ENCODE measurements at places on chromosomes 13 and 19.

DNA sequence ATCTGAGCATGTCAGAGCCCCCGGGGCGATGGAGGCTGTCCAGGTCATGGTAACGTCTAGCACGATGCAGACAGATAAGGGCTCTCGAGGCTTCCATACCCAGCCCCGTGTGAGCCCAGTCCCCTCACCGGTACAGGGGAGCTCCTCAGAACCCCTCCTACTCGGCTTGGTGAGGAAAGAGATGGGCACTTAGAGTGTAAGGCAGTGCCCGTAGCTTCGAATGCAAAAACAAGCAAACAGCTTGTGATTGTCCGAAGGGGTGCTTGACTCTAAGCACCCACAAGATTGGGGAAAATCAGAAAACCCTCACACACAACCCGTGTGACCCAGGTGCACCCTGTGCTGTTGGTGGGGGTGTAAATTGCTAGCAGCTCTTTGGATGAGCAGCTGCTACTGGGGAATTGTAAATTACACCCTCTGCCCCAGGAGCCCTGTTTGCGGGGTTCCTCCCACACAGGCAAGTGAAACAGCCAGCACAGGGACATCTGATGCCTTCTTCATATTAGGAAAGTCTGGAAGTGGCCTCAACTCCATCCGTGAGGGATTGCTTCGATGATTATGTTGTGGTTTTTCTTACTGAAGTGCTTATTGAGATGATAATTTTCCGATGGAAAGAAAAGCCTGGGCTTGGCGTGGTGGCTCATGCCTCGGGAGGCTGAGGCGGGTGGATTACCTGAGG lies 918 bp upstream of the PSPN start:
- no peak for DNase-seq

- DNase-seq = no peak
These were observed 7.1 kb upstream of the IFT88 start for GRCh38 chr13:20559659-20560356.

DNA sequence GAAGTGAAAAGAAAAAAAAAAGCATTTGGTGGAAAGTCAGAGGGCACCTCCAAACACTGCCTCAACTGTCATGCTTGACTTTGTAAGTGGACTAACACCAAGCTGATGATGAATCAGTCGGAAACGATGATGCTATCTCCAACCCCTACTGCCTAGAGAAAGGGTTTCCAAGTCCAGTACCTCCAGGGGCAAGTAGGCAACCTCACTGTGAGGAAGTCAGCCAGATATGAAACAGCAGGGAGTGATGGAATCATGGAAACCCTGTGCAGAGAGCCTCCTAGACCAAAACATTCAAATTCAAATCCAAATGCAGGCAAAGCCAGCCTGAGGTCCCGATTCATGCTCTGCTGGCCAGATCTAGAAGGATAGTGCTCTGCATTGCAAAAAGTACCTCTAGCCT lies 100.9 kb upstream of the SERP2 start:
- DNase-seq = no peak

DNA sequence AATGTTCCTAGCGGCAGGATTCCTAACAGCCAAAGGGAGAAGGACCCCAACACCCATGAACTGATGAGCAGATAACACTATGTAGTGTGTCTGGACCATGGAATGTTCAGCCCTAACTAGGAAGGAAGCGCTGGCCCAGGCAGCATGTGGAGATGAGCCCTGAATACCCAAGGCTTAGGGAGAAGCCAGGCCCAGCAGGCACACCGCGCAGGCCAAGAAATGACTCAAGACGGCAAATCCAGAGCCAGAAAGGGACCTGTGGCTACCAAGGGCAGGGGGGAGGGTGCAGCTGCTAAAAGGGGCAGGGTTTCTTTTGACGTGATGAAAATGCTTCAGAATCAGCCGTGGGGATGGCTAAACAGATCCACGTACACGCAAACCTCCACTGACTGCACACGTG lies 20.7 kb upstream of the TINCR start:
- DNase-seq = no peak

DNA sequence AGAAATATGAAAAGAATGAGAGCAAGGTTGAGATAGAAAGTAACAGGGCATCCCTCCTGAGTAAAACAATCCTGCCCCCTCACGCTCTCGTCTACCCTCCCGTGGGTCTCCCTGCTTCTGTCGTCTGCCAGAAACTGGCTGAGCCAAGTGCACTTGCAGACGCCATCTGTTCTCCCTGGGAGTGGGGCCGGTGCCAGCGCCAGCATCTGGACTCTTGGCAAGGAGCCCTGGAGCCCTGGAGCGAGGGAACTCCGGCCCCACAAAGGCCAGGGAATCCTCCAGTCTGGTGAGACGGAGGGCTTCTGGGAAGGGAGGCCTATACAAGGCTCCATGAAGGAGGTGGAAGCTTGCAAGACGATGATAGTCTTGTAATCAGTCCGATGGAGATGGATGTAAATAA lies 2.3 kb upstream of the TMEM91 start:
- no peak for DNase-seq

GRCh38 chr13:38785490-38785889 lies 98.6 kb downstream of the FREM2 start:
- no peak for DNase-seq

DNA sequence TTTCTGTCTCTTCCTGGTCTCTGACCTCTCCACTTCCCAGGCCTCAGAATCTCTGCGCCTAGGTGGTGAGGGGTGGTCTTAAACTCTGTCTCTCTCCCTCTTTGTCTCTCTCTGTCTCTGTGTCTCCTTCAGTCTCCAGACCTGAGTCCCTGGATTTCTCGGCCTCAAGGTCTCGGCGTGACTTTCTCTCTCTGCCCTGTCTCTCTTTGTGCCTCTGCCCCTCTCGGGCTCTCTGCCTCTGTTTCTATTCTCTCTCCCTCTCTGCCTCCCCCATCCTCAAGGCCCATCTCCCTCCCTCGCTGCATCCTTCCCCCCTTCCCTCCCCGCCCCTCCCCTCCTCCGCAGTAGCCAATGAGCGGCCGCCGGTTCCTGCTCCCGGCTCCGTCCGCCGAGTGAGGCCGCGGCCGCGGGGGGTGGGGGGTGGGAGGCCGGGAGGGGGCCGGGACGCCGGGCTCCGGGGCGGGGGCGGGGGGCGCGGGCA lies at the start of gene CACNG7:
Gene CACNG7, plus strand, starts transcription at position 344 of the 481 bp plus-strand sequence. CDS start 3,554 bp downstream, outside the sequence.
- no peak for DNase-seq

DNA sequence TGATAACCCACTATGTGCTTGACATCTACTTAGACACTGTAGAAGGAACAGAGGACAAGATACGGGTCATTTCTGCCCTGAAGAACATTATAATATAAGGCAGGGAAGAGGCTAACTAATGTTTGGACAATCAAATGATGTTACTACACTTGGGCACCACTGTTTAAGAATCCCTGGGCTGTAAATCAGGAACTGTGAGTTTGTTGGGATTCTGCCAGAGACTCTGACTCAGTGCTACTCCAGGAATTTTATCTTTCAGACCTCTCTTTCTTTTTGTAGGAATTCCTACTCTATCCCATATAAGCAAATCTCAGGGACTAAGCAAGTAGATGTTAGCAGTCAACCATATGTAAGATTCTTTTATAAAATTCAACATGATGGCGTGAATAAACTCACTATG lies 3.1 kb upstream of the ZNF471 start:
- DNase-seq = no peak

DNA sequence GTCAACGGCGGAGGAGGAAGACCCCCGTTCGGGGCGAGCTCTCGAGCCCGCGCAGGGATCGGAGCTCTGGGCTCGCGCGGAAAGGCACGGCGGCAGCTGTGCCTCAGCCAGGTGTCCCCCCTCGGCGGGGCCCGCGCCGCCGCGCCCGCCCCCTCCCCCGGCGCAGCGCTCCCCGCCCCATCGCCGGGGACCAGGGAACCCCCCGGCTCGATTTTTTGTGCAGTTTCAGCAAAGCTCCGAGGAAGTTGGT lies 110.0 kb downstream of the KCNRG start:
- no peak for DNase-seq

- no peak for DNase-seq
These were observed 4.2 kb downstream of the GATAD2A start for GRCh38 chr19:19409631-19410030.

GRCh38 chr13:24672141-24673132 lies 7.8 kb upstream of the ATP12A start:
- DNase-seq = no peak
